Testis (tissue), 5 donors: ENCODE measurements at places on chromosomes 1 and 21. TPM values are rescaled to one million over a fixed set of nuclear protein-coding genes. Genes with fewer than 3 reads are reported as not detected.

PLD5 gene
- 0.81 TPM for total RNA-seq

MYBPH gene
- total RNA-seq, result 0.16 TPM

EFNA1 gene
- 14.5 TPM for total RNA-seq

NCSTN gene
- 109 TPM for total RNA-seq

COL8A2 gene
- total RNA-seq, result 1.3 TPM

SKI gene
- total RNA-seq, result 87.1 TPM

SLC2A5 gene
- total RNA-seq, result 74.1 TPM

USH2A gene
- total RNA-seq, result 1.6 TPM

EDARADD gene
- 3.9 TPM for total RNA-seq

LDLRAD1 gene
- 1.2 TPM for total RNA-seq

INTS7 gene
- 35.6 TPM for total RNA-seq

SYTL1 gene
- total RNA-seq, result 2.3 TPM

SPATA17 gene
- total RNA-seq, result 28.8 TPM

FRRS1 gene
- total RNA-seq, result 6.1 TPM

FAM43B gene
- 1.3 TPM for total RNA-seq

HEYL gene
- total RNA-seq, result 55.5 TPM

SGIP1 gene
- 67.9 TPM for total RNA-seq

PRAMEF27 gene
- total RNA-seq, result 0.12 TPM

CACNA1S gene
- 0.08 TPM for total RNA-seq

FLG2 gene
- 0.31 TPM for total RNA-seq
